ENCODE measurements at places on chromosomes 16 and 17.

DNA sequence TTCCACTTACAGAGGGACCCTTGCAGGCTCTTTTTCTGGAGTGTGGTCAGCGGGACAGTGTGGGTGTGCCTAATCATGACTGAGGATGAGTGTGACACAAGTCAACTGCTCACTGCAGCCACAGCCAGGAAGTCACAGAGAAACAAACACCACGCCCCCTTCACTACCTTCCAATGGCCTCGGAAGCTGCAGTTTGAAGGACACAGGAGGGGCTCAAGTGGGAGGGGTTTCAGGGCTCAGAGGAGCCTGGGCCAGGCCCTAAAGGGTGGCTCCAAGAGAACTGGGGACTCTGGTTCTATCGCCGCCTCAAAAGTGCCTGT is 116.2 kb upstream of the SDK2 start:
- no peak for DNase-seq

- DNase-seq: peak; percentile 82
These were observed 15.3 kb upstream of the MNT start for GRCh38 chr17:2416010-2416734.

DNA sequence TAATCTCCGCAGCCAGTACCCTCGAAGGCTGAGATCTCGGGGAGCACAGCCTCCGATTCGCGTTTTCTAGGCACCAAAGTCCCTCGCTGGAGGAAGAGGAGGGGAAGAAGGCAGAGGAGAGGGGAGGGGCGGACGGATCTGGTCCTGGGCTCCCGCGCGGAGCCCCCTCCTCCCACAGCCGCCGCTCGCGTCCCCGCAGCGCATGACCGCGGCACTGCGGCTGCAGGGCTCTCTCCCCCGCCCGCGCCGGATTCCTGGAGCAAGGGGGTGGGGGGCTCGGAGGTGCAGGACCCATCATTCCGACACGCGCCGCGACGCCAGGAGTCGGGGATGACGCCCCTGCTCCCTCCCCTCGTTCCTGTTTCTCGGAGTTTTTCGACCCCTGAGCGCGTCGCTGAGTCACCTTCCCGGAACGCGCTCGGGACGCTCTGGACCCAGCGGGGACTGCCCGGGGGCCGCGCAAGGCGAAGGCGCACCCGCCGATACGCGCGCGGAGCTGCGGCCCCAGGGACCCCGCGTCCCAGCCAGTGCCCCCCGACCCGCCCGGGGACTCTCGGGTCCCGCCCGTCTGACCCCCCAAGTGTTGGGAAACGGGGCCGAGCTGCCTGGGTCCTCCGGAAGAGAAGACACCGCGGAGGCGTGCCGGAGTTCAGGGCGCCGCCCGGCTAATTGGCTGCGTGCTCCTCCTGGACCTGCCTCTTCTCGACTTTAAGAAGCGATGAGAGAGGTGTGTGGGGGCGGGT is 1.4 kb upstream of the SPHK1 start:
- peak; percentile 69 for DNase-seq

- no peak for DNase-seq
These were observed 508.4 kb upstream of the GOT2 start for GRCh38 chr16:59242556-59242955.

DNA sequence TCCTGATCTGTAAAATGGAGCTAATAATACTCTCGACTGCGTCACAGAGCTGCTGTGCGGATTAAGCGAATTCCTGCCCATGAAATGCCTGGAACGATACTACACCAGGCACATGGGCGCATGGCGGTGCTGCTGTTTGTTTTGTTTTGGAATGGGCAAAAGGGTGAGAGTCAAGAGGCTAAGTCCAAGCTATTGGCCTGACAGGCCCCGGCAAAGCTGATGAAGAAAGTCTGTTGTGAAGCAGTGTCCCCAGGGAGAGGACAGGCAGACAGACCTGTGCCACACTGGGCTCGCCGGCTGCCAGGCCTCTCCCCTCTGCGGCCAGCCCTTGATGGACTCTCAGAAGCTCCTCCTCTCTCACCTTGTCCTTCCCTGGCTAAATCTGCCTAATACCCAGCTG is 31.3 kb upstream of the RASD1 start:
- DNase-seq: no peak

- no peak for DNase-seq
These were observed 481 bp upstream of the BRD7 start for GRCh38 chr16:50369133-50369804.

All from stimulated activated CD4-positive, alpha-beta T cell treated with anti-CD3 and anti-CD28 coated beads, Interleukin-1b, Interleukin-23, amount 100 ng/mL, for 48 hours (primary cell).